ENCODE measurements at places on chromosomes 3 and 15. TPM values are rescaled to one million over a fixed set of nuclear protein-coding genes. Genes with fewer than 3 reads are reported as not detected.

CYP1A2 gene
- not detected for total RNA-seq

GLDN gene
- total RNA-seq = not detected

ABI3BP gene
- not detected for total RNA-seq

FAM107A gene
- total RNA-seq = not detected

DUT gene
- 413 TPM for total RNA-seq

- H3K27ac ChIP-seq = no peak overlapping the region
- H3K4me1 ChIP-seq = no peaks in the 10 kb centered on the region
- DNase-seq = no peak
- no peaks in the 10 kb centered on the region for H3K36me3 ChIP-seq
Measured at GRCh38 chr3:62084558-62084957, 288.8 kb downstream of the FEZF2 start.

DNA sequence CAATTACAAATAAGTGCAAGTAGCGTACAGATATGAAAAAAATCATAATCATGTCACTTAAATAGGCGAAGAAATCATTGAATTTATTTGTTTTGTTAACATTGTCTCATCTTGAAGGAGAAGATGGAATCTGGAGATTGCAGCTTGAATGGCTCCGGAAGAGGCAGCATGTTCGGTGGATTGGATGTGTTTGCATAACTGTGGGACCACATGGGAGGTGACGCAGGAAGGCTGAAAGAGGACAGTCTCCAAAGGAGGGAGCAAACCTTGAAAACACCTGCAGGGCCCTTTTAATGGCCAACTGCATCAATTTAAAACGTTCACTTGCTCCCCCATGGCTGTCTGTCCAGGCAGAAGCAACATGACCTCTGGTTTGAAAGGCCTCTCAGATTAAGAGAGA lies 61.3 kb downstream of the CHL1 start:
- no peaks in the 10 kb centered on the region for H3K27me3 ChIP-seq
- no peaks in the 10 kb centered on the region for H3K4me1 ChIP-seq
- no peak overlapping the region for H3K4me3 ChIP-seq

GRCh38 chr3:88626456-88627120 lies 476.8 kb downstream of the C3orf38 start:
- no peaks in the 10 kb centered on the region for H3K4me1 ChIP-seq
- DNase-seq = no peak
- H3K4me3 ChIP-seq = no peak overlapping the region
- H3K27me3 ChIP-seq = no peaks in the 10 kb centered on the region
- H3K36me3 ChIP-seq = no peaks in the 10 kb centered on the region

GRCh38 chr15:43225201-43225949 lies 4.6 kb upstream of the EPB42 start:
- H3K4me1 ChIP-seq = no peaks in the 10 kb centered on the region
- DNase-seq = no peak
- no peak overlapping the region for H3K4me3 ChIP-seq
- H3K27me3 ChIP-seq = no peaks in the 10 kb centered on the region
- H3K27ac ChIP-seq = no peak overlapping the region

DNA sequence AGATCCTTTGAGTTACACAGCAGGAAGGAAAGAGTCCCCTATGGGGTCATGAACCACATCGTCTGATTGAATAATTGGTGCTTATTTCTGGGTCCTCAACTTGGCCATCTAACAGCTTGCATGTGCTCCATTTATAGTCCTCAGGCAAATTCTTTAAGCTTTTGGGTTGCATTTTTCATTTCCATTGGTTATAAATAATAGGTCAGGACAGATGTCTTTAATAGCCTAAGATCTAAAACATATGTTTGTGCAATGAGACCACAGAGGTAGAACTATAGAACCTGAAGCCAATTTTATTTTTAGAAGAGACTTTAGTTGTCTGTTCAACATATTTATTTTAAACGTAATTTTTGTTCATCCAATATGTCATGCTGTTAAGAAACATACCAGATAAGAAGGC lies 43.2 kb downstream of the CD200R1L start:
- H3K27ac ChIP-seq = no peak overlapping the region
- H3K27me3 ChIP-seq = no peaks in the 10 kb centered on the region
- H3K4me1 ChIP-seq = peaks cover 22% of the 10 kb centered on the region
- H3K36me3 ChIP-seq = no peaks in the 10 kb centered on the region
- H3K4me3 ChIP-seq = no peak overlapping the region

- H3K4me3 ChIP-seq = no peak overlapping the region
- no peaks in the 10 kb centered on the region for H3K36me3 ChIP-seq
- no peaks in the 10 kb centered on the region for H3K4me1 ChIP-seq
- H3K27me3 ChIP-seq = no peaks in the 10 kb centered on the region
Measured at GRCh38 chr3:38840987-38841386, 25.0 kb upstream of the SCN10A start.

DNA sequence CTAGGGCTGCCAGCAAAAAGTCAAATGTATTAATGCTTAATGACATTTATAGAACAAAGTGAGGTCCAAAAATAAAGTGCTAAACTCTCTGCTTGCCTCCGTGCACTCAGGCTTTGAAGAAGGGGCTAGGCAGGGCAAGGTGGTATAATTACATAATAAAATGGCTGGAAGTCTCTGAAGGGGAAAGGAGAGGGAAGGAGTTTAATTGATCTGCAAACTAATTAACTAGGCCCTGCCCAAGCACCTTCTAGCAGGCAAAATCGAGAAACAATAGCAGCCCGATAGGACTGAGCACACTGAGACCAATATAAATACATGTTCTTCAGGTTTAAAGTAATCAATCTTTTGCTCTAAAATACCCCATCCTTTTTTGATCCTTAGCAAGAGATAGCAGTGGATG lies 13.0 kb downstream of the DIS3L start:
- H3K36me3 ChIP-seq = peaks cover 23% of the 10 kb centered on the region
- no peaks in the 10 kb centered on the region for H3K4me1 ChIP-seq
- no peak overlapping the region for H3K4me3 ChIP-seq
- DNase-seq = no peak
- no peak overlapping the region for H3K27ac ChIP-seq
- H3K27me3 ChIP-seq = no peaks in the 10 kb centered on the region

DNA sequence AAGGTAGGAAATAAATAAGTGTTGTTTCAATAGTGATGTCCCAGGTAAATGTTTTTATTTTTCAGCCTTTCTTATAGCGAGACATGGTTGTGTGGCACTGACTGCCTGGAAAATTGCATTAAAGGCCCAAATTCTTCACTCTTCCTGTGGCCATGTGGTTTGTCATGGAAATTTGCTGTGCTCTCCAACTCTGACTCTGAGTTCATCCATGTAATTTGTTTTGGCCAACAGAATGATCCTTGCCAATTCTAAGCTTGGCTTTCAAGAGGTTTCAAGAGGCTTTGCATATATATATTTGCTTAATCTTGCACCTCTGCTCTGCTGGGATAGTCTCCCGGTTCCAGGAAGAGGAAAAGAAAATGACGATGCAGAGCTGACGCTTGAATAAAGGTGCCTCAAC lies 107.5 kb upstream of the ARHGEF26 start:
- H3K27ac ChIP-seq = no peak overlapping the region
- no peaks in the 10 kb centered on the region for H3K27me3 ChIP-seq
- no peaks in the 10 kb centered on the region for H3K36me3 ChIP-seq
- H3K4me1 ChIP-seq = no peaks in the 10 kb centered on the region
